ENCODE measurements at places on chromosomes 5 and 9.
A peak's percentile ranks its signal among the peaks of the same experiment; 100 is the strongest.

DNA sequence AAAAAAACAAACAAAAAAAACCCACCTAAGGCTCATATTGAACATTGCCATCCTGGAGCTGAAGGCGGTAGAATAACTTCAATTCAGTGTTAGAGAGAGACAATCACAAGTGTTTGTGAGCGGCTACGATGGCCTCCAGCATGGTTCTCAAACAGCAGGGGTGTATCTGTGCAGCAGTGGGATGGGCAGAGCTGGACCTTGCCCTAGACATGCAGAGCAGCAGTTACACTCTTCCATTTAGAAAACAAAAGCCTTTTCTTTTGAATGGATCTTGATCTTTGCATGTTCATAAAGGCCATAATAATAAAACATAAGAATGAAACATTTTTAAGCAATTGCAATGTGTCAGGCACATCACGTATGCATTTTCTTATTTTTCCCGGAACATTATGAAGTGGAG is 50.3 kb downstream of the ARHGAP26 start:
- no peak for DNase-seq

DNA sequence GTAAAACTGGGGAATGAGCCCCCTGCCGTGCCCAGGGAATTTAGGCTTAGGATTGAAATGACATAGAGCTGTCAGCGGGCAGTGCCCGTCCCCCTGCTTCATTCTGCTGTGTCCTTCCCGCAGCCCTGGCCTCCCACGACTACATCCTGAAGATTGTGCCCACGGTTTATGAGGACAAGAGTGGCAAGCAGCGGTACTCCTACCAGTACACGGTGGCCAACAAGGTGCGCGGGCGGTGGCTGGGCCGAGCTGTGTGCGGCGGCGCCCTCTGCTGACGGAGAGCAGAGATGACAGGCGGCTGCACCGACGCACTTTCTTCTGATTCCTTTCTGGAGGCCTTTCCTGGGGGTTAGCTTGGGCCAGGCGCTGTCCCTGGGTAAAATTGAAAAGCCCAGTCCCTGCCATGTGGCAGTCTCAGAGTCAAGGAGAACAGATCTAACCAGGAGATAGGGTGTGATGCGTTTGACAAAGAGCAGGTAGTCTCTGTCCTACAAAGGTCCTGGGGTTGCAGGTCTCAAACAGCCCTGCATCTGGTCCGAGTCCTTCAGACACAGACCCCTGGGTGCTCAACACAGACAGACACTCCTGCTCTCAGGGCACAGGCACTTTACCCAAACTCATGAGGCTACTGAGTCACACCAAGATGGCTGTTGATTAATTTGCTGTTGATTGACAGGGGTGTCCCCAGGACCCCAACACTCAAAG is 26.8 kb upstream of the RPL26L1 start:
- DNase-seq: peak; percentile 55

GRCh38 chr5:141650851-141651727 is at the start of gene FCHSD1:
TSS of gene FCHSD1 (minus strand) at chr5:141651418. CDS start at chr5:141651368, 50 bp downstream.
- peak; percentile 73 for DNase-seq

DNA sequence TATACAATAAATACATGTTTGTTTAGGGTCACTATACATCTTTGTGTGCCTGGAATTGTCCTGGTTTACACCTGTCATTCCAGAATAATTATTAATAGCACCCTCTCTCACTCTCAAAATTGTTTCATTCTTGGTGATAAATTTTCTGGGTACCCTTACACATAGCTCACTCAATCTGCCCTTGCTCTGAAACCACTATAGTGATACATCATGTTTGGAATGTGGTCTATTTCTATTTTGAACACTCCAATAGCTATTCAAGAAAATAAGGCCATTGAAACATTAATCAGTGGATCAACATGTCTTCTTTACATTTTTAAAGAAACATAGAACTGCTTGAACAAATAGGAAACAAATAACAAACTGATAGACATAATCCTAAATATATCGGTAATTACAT is 158.7 kb downstream of the ARRDC3 start:
- DNase-seq: no peak

GRCh38 chr5:89081360-89081759 is 198.4 kb upstream of the MEF2C start:
- no peak for DNase-seq

GRCh38 chr5:179260324-179261070 is 84.8 kb downstream of the ADAMTS2 start:
- no peak for DNase-seq

GRCh38 chr9:15200111-15200510 is 106.9 kb downstream of the TTC39B start:
- DNase-seq: no peak

- no peak for DNase-seq
Observed at GRCh38 chr5:44275908-44276307, 113.3 kb downstream of the FGF10 start.

DNA sequence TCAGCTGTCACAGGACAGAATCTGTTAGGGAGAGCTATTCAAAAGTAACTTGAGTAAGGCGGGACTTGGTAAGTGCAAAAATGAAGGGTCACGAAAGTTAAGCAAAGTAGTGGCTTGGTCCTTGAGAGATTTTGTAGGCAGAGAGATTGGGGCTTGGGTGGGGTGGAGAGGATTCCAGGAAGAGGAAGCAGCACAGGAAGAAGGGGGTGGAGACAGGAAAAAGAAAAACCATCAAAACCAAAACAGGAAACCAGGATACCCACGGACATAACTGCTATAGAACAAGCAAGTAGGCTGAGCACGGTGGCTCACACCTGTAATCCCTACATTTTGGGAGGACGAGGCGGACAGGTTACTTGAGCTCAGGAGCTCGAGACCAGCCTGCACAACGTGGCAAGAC is 3.7 kb downstream of the ROPN1L start:
- no peak for DNase-seq

GRCh38 chr9:137406085-137406760 is 16.7 kb downstream of the EXD3 start:
- no peak for DNase-seq

- no peak for DNase-seq
Observed at GRCh38 chr9:90868555-90868954, 66.9 kb downstream of the SYK start.

GRCh38 chr5:53333160-53333559 is 147.3 kb upstream of the FST start:
- no peak for DNase-seq

DNA sequence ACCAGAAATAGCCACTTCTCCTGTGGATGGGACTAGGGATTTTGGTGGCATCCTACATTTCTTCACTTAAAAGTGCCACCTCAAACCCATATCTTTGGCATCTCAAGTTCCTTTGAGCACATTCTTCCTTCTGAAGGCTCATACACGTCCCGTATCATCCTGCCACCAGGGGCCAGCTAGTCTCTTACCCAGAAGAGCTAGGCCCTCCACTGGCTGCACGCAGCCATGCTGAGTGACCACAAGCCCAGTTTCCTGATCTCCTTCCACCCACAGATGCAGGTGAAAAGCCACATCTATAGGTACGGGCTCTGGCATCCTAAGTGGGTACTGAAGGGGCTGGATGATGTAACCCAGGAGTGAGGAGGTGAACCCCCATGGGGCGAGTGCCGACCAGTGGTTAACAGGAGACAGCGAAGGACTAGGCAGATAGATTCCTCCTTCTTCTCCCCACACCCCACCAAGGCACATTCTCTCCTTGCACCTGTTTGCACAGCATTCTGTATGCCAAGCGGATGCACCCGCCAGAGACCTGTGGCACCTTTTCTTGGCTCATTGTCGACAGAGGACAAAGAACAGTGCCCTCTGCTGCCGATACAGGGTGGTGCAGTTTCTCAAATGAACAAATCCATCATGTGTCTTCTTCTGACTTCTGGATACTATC is 14.4 kb upstream of the SCGB3A1 start:
- peak; percentile 38 for DNase-seq

GRCh38 chr5:8446179-8446578 is 577.2 kb downstream of the MTRR start:
- DNase-seq: no peak

DNA sequence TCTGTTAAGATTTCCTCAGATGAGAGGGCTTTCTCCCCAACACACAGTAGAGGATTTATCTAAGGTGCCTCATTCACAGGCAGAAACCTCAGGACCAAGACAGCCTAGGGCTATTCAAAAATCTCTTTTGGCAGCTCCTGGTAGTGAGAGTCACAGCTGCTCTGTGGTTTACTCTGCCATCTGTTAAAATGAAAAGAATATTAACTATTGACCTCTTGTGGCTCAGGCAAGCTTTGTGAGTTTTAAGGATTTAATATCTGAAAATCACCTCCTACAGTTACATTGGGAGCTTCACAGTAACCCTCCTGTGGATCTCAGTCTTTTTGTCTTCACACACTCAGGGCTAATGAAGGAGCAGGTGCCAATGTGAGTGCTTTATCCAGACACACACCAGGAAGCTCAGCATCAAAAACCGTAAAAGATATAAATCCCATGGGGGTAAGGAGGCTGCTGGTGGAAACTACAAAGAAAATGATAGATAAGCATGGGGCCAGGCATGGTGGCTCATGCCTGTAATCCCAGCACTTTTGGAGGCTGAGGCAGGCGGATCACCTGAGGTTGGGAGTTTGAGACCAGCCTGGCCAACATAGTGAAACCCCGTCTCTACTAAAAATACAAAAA is 29.7 kb downstream of the PPP1R2B start:
- DNase-seq: no peak

DNA sequence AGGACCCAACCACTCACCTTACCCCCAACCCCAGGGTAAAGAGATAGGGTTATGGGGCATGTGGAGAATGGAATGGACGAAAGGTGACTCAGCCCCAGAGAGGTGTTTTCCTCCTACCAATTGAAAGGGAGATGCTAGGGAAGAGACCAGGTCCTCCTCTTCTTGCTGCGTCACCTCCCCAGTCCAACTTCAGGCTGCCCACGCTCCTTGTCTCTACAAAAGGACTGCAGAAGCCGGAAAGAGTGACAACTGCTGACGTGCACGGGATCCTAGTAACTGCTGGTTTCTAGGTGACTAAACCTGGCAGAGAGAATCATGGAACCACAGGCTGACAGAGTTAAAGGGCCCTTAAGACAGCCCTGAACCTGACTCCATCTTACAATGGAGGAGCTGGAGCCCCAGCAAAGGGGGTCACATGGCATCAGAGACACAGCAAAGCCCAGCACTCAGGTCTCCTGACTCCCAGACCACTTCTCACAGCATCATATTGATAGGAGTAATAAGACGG is 2.2 kb downstream of the GPX3 start:
- no peak for DNase-seq

DNA sequence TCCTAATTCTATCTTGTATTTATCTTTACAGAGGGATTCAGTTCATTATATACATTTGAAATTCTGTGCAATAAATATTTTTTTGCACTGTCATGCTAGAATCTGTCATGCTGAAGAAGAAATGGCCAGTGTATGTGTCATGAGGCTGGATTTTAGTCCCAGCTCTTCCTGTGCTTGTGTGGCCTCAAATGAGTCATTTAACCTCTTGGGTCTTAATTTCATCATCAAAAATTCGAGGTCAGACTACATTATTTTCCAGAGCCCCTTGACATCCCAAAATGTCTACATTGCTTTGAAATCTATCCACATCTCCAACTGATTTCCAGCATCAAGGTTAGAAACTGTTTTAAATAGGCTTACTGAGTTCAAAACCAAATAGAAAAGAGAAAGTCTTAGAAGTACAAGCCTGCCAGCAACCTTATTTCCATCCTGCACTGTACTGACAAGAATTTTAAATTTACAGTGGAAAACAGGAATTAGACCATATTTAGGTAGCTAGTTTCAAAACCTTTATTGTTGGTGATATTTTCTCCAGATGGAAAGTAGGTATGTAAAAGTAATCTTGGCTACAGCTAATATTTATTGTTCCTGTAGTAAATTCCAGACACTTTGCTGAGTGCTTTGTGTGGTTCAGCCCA is 96.7 kb upstream of the MAMDC2 start:
- no peak for DNase-seq

GRCh38 chr9:116596646-116597045 is 90.5 kb upstream of the TRIM32 start:
- DNase-seq: no peak

- no peak for DNase-seq
Observed at GRCh38 chr9:114231273-114231672, 75.9 kb downstream of the COL27A1 start.

DNA sequence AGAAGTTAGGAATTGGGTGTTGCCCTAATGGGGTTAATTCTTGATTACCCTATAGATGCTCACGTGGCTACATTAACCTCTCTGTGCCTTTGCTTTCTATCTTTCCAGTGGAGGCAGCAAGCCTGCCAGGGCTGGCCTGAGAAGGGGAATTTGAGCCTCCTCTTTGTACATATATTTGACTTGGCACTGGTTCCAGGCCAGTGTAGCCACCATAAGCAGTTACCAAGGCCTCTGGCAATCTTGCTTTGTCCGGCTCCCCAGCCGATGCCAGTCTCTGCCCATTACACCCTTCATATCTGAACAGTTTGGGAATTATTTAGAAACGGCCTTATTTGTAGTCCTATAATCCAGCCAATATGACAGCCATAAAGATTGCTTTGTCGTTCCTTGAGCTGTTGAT is 58.6 kb upstream of the PPARGC1B start:
- no peak for DNase-seq

DNA sequence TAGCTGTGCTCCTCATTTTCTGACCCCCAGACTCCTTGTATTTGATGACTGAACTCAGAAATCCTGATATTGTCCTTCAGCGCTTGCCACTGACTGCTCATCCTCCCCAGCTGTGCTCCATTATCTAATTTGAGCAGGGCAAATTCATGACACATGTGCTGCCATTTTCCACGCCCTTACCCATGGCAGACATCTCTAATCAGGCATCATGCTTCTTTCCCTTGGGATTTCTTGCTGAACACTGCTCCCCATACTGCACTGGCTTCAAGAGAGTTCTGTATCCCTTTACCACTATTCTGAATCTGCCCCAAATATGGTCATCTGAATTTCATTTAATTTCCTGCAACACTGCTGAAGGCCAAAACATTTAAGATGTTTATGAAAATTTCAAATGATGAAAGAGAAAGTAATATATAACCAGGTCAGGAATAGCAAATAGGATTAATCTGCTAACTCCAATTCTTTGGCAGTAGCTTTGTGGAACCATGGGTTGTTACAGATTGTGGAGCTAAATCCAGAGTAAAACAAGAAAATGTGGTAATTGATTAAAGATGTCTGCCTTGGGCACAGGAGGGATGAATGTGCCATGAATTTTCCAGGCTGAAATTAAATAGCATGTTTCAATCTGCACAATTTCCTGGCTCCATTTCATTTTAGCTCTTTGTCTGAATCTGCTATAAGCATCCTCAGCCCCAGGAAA is 93.6 kb downstream of the CYFIP2 start:
- DNase-seq: no peak

- no peak for DNase-seq
Observed at GRCh38 chr5:106493910-106494309, 1176.8 kb downstream of the EFNA5 start.

DNA sequence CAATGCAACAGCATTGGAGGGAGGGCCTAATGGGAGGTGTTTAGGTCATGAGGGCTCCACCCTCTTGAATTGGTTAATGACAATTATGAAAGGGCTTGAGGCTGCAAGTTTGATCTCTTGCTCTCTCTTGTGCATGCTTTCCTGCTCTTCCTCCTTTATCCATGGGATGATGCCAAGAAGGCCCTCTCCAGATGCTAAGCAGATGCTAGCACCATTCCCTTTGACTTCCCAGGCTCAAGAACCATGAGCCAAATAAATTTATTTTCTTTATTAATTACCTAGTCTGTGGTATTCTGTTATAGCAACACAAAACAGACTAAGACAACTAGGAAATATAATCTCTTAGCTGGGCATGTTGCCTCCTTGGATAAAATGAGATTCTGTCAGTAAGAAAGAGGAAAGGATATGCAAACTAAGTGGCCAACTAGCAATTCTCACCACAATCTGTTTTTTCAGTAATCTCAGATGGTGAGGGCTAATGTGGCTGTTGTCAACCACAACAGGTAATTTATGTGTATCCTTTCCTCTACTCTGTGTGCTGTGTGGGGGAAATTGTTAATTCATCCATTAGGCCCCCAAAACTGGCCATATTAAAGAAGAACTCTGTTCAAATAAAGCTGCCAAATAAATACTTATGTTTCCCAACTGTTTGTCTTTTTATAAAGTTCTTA is 269.1 kb upstream of the CD180 start:
- DNase-seq: no peak
